ENCODE measurements at places on chromosomes 12 and 14. TPM values are rescaled to one million over a fixed set of nuclear protein-coding genes. Genes with fewer than 3 reads are reported as not detected.

DNA sequence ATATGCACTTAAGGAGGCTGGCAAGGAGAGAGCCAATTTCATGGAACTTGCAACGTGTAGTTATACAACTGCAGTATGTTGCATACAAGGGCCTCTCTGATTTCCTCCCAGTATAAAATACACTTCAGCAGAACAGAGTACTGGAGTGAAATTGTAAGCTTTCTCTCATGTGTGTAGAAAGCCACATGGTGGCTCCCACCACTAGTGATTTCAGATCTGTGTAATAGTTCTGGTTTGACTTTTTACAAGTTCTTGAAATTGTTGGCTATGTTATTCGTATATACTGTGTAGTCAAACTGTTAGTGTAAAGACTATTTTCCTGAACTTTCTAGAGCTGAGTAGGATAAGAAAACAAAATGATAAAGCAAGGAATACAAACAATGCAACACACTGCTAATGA is 16.4 kb upstream of the LMO3 start:
- DNase-seq: no peak

DNA sequence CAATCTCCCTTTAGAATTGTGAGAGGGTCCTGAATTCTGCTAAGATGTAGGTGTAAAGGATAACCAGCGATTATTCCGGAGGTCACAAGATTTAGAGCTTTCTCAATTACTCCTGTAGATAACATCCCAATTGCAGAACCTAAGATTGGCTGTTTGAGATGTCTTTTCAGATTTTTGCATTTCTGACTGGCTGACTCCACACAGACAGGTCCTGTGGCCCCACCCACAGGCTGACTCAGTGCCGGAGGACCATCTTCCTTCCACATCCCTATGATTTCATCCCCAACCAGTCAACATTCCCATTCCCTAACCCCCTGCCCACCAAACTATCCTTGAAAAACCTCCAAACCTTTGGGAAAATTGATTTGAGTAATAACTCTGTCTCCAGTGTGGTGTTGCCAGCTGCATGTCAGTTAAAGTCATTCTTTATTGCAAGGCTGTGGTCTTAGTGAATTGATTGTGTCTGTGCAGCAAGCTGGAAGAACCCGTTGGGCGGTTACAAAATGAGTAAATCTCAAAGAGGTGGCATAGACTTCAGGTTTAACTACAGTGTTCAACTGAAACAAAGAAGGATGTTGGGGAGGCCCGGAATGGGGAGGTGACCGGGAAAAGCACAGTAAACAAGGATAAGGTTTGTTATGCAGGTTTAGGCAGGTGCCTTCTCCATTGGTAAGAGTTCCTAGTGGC is 10.6 kb downstream of the FNTB start:
- no peak for DNase-seq

DNA sequence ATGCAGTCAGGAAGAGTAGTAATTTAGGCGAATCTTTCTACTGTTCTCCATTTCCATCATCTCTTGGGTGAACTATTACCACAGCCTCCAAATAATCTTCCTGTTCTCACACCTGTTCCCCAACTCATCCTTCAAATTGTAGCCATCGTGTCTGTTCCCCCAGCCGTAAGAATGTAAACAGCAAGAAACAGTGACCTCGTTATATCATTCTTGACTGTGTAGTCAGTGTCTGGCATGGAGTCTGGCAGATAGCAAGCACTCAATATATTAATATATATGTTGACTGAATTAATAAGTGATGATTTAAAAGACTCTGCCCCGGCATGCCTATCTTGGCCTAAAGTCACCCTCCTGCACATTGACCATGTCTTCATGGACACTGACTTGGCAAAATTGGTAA is 20.3 kb downstream of the PDE6H start:
- no peak for DNase-seq

DNA sequence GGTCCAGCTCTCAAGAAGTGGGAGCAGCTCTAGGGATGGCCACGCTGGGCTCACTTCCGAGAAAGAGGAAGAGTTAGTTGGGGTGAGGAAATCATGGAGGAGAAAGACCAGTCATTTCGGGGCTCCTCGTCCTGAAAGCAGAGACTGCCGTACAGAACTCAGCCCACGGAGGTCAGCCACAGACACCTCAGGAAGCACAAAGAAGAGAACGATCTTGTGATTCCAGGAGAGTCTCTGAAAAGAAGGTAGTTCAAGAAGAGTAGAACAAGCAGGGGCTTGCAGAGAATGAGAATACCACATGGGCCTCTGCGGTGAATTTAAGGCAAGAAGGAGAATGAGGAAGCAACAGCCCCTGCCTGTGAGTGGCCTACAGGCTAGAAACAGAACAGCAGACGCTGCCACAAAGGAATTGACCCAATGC is 311.9 kb downstream of the CACNA1C start:
- DNase-seq: no peak

DNA sequence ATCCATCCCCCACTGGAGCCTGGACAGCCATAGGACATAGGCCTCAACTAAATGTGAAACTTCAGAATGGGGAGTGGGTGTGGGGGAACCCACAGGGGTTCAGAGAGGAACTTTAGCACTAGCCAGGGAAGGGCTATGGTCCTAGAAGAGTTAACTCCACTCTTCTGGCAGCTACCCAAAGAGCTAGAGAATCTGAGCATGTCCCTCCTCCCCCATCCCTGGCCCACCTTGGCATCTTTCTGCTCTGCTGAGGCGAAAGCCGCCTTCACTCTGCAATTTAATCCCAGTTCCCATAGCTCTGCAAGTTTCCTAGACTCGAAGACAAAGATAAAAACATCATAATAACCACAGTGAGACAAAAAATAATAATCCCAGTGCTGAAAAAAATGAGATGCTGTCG is 214.7 kb upstream of the RTL1 start:
- no peak for DNase-seq

- no peak for DNase-seq
Observed at GRCh38 chr12:45243963-45244362, 28.1 kb downstream of the ANO6 start.

GRCh38 chr12:114668886-114669288 is 15.1 kb downstream of the TBX3 start:
- no peak for DNase-seq

The CHD8 gene
- total RNA-seq: 74.3 TPM

DNA sequence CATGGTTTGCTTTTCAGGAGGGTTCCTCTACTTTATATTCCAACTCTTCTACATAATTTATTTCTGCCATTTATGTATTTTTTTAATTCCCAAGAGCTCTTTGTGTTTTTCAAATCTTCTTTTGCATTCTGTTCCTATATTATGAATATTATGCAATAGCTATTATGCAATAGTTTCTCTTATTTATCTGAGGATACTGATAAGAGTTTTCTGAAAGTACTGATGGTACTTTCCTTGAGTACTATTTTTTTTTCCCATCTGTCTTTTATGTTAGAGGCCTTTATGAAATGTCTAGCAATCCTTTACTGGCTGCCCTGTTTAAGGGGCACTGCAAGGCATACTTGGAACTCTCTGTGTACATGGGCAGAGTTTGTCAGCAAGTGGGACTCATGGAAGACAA is 93.4 kb downstream of the SLC41A2 start:
- no peak for DNase-seq
